ENCODE measurements at places on chromosomes 11 and 22.

DNA sequence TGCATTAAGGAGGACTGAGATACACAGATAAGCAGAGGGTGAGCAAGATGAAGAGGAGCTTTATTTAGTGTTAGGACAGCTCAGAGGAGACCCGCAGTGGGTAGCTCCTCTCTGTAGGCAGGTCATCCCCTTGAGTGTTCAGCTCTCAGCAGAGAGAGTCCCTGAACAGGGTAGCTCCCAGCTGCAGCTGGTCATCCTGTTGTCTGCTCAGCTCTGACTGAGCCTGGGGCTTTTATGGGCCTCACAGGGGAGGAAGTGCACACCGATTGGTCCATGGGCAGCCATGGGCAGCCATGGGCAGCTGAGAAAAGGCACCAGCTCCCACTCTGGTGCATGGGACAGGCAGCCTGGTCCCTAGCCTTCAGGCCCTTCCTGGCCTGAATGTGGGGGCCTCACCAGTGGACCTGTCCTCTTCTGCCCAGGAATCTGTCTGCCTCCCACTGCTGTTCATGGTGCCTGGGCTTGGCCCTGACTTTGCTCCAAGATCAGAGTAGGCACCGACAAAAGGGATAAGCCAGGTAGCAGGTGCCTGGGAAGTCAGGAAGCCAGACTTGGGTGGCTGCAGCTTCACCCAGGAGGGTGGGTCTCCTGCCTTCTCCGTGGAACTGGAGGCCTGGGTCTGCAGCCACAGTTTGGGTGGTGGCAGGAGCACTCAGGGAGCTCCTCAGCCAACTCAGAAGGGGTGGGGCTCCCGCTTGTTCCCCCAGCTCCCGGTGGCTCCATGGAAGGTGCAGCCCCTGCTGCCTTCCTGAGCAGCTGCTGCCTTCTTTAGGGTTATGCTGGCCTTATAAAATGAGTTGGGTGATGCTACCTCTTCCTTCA, 54.7 kb downstream of the MYEOV start:
- no peak for DNase-seq

GRCh38 chr22:43388420-43388851, 23.4 kb upstream of the MPPED1 start:
- DNase-seq = peak; percentile 71

DNA sequence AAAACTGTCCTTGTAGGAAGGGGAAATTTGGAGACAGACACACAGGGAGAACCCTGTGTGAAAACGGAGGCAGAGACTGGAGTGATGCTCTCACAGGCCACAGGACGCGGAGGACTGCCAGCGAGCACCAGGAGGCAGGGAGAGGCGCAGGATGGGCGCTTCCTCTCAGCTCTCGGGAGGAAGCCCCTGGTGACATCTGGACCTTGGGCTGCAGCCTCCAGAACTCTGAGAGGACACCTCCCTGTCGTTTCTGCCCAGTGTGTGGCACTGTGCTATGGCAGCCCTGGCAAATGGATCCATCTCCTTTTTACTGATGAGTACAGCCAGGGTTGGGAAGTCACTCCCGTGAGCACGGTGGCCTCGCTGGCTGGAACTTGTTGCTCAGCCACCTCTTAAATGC, 73.9 kb downstream of the LRRC32 start:
- DNase-seq = no peak

DNA sequence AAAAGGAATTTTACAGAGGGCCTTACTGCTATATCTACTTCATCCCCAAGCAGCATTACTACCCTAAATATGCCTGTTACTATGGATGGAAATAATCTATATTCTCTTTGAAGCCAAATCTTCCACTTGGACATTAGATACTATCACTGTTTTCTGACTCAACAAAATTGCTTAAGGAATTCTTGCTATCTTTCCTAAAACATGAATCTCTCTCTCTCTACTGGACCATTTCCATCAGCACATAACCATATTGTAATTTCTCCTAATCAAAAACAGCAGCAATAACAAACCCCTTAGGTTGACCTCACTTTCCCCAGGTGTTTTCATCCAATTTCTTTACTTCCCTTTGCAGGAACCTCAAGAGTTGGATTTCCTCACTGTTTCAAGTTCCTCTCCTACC, 67.9 kb upstream of the BLID start:
- no peak for DNase-seq

- DNase-seq = no peak
Observed at GRCh38 chr11:111520560-111520959, 6.0 kb downstream of the HOATZ start.

DNA sequence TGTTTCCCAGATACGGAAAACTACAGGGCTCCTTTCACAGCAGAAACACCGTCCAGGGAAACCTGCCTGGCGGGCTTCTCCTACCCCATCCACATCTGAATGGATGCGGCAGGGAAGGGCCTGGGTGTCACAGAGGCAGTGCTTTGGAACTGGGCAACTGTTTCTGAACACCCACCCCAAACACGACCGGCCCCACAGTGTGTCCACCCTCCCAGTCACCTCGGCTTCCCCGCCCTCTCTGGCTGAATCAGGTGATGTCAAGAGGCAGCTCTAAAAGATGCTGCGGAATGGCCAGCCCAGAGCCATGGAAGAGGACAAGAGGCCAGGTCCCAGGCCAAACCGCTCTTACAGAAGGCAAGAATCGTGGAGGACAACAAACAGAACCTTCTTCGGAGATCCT, 22.0 kb downstream of the IFT27 start:
- no peak for DNase-seq

GRCh38 chr11:12404436-12404835, 27.1 kb downstream of the PARVA start:
- DNase-seq = no peak

- no peak for DNase-seq
Observed at GRCh38 chr22:22348127-22348814, 103.7 kb downstream of the VPREB1 start.

- DNase-seq = no peak
Observed at GRCh38 chr11:86910592-86910991, 44.6 kb downstream of the FZD4 start.

- no peak for DNase-seq
Observed at GRCh38 chr22:42928969-42929837, 72.1 kb upstream of the ARFGAP3 start.

- no peak for DNase-seq
Observed at GRCh38 chr22:49373289-49373666, 454.4 kb downstream of the BRD1 start.

All from NCI-H1930 (cell line).